ENCODE measurements at places on chromosomes 12 and 14.

DNA sequence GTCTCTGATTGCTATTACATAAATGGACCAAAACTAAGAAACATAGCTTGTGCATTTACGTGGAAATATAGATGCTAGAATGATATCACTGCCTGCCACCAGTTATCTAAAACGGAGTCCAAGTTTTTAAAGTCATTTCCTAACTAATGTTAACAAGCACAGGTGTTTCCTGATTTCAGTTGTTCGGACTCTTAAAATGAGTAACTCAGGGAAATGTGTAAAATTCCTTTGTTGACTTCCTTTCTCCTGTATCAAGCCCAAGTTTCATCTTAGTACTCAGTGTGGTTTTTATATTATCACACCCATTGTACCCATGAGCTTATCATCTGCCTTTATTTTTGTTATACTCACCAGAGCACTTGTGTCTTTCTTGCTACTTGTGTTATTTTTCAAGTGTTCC is 13.2 kb upstream of the PRKCH start:
- DNase-seq = no peak

- no peak for DNase-seq
These were observed 1.9 kb downstream of the ATP6V0A2 start for GRCh38 chr12:123713823-123714585.

- no peak for DNase-seq
These were observed 114.0 kb downstream of the ALX1 start for GRCh38 chr12:85394065-85394464.

DNA sequence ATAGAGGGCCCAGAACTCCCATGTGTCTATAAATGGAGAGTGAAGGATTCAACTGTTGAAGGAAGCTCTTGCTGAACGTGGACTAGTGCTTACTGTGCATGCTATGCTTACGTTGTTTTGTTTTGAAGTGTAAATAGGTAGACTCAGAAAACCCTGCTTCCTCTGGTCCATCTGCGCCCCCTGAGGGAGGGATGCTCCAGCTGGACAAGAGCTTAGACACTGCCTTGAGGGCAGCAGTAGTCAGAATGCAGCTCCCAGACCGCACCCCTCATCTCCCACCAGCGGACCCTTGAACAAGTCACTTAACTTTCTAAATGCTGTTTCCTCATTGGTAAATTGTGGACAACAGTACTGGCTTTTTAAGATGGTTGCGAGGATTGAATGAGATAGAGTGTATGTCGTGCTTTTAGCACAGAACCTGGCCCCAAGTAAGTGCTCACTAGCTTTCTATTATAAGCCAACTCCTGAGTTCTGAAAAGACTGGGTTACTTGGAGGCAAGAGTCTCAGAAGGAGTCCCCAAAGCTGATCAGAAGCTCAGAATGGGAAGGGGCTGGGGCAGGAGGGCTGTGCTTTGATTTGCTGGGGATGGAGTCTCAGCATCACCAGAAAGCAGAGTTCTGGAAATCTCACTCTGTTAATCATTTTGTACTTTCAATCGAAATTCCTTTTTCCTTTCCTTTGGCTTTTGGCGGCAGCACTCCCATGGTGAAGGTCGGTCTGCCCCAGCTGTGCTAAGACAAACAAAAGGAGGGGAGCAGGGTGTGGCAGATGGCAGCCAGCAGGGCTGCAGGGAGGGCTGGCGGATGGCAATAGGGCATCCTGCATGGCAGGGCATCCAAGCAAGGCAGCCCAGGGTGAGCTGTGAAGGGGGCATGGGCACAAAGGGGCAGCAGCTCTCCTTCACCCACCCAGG is 15.6 kb downstream of the AGAP2 start:
- DNase-seq = no peak

GRCh38 chr12:2139651-2140050 is 86.9 kb downstream of the CACNA1C start:
- DNase-seq = no peak

GRCh38 chr12:130762319-130762675 is 46.2 kb upstream of the RIMBP2 start:
- DNase-seq = no peak

DNA sequence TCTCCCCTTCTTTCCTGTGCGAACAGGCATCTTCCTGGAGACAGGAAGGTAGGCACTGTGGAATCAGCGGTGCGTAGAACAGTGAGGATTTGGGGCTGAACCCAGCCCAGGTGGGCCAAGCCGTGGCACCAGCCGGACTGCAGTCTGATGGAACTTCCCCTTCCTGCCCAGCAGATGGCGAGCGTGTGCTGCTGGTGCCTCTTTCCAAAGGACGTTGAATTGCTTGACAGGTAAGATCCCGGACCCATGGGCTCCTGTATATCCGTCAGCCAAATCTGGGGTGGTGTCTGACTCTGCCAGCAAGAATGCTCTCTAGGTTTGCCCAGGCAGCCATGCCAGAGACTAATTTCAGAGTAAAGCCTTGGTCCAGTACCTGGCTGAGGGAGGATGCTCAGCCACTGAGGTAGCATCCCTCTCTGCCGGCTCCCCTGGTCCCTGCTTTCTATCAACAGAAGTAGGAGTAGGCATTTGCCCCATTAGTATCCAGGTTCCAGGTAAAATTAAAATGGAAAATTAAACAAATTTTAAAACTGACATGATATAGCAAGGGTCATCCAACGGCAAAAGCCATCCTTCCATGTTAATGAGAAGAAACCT is 21.1 kb upstream of the KCNA5 start:
- peak; percentile 40 for DNase-seq

GRCh38 chr12:20268121-20268732 is 100.1 kb upstream of the PDE3A start:
- DNase-seq = peak; percentile 37

- no peak for DNase-seq
These were observed 105.6 kb downstream of the KSR2 start for GRCh38 chr12:117863002-117863709.
